ENCODE measurements at places on chromosomes 12 and 14.
A peak's percentile ranks its signal among the peaks of the same experiment; 100 is the strongest.

DNA sequence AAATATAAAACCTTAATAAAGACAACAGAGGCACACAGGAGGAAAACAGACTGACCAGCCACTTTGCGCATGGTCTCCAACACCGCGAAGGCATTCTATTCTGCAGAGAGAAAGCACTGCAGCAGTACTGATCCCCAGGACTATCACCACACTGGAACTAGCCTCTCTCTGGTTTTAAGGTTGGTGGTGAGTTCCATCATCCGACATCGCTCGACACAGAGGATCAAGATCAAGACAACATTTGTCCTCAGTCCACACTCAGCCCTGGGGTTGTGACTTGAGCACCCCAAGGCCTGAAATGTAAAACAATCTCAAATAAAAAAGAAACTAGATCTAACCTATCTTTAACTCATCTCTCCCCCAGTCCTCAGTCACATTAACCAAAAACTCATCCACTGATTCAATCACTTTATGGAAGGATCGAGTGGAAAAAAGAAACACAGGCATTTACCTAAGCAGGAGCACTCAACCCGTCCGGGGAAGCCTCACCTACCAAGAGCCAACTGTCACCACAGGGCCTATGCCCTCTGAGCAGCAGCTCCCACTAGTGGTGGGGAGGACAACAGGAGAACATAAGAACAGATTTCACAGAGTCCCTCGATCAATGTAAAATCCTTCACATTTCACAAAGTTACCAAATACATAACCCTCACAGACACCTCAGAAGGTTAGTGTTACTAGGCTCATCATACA lies 17.7 kb downstream of the STXBP6 start:
- H3K27me3 ChIP-seq, result peaks cover 6% of the 10 kb centered on the region
- H3K27ac ChIP-seq, result no peak overlapping the region
- no peaks in the 10 kb centered on the region for H3K4me1 ChIP-seq

DNA sequence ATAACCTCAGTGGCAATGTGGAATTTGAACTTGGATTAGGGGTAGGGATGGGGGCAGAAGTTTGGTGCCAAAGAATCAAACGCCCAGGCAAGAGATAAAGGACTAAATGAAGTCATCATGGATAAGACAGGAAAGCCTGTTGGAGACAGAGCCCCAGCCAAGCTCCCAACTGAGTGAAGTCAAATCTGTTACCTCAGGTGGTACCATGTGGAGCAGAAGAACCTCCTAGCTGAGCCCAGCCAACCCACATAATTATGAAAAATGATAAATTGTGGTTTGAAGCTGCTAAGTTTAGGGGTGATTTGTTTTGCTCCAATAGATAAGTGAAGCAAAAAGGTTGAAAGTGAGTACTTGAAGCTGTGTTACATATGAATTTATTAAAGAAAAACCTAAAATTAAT lies 66.1 kb downstream of the SMOC1 start:
- no peak overlapping the region for H3K27ac ChIP-seq
- H3K4me3 ChIP-seq, result no peak overlapping the region
- DNase-seq, result no peak
- peaks cover 39% of the 10 kb centered on the region for H3K27me3 ChIP-seq
- no peaks in the 10 kb centered on the region for H3K4me1 ChIP-seq

DNA sequence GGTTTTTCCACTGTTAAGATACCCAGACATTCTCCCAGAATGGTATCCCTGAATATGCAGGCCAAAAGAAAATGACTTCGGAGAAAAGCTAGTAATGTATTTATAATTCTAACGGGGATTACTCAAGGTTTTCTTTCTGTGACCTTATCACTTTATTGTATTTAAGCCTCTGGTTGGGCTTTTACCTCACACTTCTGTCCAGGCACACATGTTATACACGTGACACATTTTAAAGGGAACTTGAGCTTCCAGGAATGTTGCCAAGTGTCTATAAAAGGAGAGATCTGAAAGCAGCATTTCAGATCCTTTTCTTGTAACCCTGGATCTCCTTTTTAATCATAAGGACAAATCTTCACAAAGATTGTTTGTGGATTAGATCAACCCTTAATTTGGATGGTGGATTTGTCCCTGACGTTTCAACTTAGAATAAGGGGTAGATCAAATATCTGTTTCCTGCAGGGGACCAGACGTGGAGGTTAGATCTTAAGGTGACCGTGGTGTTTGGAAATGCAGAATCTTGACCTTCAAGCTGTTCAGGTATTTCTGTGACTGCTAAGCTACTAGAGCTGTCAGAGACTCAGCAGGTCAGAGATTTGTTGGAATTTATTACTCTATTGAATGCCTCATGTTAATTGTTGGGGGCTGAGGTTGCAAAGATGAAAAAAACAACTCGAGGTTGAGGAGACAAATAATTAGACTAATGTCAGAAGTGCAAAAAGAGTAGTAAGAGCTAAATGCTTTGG lies 1.5 kb downstream of the CIPC start:
- peaks cover 78% of the 10 kb centered on the region for H3K4me1 ChIP-seq
- peak overlapping the region; percentile 47 for H3K27ac ChIP-seq
- H3K36me3 ChIP-seq, result peaks cover 9% of the 10 kb centered on the region
- no peak for DNase-seq
- peak overlapping the region; percentile 99 for H3K4me3 ChIP-seq

DNA sequence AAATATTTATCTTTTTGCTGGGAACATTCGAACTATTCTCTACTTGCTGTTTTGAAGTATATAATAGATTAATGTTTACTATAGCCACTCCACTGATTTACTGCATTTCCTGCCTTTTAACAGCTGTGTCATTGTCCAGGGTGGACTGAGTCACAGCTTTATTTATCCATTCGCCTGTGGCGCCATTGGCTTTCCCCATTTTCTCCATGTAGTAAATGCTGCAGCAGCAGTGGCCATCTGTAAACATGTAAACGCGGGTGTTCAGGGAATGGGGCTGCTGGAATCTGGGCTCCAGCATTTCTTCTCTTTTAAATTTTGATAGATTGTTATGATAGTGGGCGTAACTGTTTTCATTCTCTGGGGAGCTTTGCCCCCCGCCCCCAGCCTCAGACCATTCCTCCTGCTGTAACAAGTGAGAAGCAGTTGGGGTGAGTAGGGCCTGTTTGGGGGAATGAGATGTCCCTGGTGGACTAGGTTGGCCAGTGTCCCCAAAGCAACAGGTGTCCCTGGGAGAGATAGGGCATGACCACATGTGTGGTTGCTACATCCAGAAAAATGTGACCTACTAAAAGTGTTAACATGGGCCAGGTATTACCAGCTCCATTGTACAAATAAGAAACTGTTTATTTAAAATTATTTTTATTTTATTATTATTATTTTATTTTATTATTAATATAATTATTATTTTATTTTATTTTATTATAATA lies 32.9 kb downstream of the RIN3 start:
- DNase-seq, result no peak
- H3K27ac ChIP-seq, result no peak overlapping the region
- no peaks in the 10 kb centered on the region for H3K36me3 ChIP-seq
- H3K4me1 ChIP-seq, result peaks cover 13% of the 10 kb centered on the region

DNA sequence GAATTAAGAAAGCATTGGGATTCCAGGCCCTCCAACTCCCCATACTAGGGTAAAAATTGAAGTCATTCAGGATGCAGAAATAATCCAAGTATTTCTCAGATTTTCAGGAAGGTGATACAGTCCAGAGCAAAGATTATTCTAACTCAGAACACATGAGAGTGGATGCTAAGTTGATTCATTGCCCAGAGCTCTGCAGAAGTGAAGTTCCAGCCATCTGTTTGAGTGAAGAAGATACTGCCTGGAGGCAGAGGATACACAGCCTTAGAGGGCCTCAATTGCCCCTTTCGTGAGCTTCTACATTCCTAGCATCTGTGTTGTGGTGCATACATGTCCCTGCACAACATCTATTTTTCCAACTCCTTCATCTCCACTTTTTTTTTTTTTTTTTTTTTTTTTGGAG lies 36.9 kb upstream of the SMUG1 start:
- H3K36me3 ChIP-seq, result no peaks in the 10 kb centered on the region
- no peak overlapping the region for H3K4me3 ChIP-seq
- no peaks in the 10 kb centered on the region for H3K27me3 ChIP-seq
- no peak for DNase-seq
